Activated T-helper 9 cell treated with anti-CD3 and anti-CD28 coated beads, Interleukin-2, amount 50 U/mL, for 16 hours (primary cell): ENCODE measurements at places on chromosomes 16 and 17.

GRCh38 chr17:6019959-6020358, 50.2 kb upstream of the WSCD1 start:
- no peak for DNase-seq

GRCh38 chr16:67301080-67301782, 21.9 kb downstream of the PLEKHG4 start:
- DNase-seq: no peak

- DNase-seq: no peak
Measured at GRCh38 chr16:79673635-79674034, 73.1 kb upstream of the MAF start.

DNA sequence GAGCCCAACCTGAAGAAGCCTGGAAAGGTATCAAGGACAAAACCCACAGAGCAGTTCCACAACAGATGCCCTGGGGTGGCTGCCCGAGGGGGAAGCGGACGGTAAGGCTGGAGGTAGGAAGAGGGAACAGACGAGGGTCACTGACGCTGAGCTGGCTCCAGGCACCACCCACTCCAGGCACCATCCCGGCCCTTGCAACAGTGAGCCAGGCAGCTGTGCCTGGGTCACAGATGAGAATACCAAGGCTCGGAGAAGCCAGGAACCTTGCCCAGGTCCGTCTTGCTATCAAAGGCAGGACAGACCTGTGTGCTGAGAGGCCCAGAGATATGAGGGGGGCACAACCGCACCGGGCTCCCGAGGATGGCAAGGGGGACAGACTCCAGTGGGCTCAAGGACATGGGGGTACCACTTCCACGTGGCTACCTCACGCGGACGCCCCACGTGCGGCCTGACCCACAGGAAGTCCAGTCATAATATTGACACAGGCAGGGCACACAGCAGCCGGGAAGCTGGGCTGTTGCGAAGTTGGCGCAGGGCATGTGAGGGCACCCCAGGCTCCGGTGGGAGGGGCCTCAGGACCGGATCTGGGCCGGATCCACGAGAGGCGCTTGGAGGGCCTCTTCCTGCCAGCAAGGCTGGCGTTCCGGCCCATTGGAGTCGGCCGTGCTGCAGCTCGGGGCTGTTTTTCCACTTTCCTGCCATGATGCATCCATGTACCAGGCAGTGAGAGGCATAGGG, 29.9 kb downstream of the PEMT start:
- no peak for DNase-seq

GRCh38 chr16:50568187-50568815, 20.1 kb downstream of the NKD1 start:
- DNase-seq: no peak
